ENCODE measurements at places on chromosomes 1 and 21.

GRCh38 chr1:228154670-228155571 is 5.2 kb downstream of the GJC2 start:
- DNase-seq = peak; percentile 30

GRCh38 chr21:42624095-42624790 is 29.2 kb upstream of the PDE9A start:
- no peak for DNase-seq

DNA sequence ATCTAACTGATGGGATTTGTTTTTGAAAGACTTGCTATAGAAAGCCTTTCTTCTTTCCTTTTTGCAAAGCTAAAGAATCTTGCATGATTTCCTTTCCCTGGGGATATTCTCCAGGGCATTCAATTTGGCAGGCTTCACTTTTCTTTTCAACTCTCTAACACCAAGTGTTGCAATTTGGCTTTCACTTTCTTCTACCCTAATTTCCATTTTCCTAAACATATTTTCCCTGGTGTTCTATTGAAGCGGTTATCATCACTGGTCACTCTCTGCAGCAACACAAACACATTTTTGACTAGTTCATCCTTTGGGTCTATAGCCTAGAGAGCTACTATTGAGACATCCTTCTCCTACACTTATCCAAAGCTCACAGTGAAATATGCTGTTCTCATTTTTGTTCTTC is 424.5 kb downstream of the NEGR1 start:
- DNase-seq = no peak

DNA sequence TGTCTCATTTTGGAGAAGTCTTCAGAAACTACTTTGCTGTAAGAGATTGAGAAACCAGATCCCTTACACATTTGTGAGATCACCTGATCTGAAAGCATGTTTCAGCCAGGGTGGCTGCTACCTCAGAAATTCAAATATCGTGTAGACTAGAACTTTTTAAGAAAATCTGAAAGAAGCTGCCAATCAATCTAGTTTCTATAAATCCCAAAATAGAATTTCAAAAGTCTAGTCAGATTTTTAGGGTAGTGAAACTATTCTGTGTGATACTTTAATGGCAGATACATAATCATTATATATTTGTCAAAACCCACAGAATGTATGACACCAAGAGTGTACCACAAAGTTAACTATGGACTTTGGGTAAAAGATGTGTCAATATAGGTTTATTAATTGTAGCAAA is 79.9 kb upstream of the PLPPR5 start:
- no peak for DNase-seq

DNA sequence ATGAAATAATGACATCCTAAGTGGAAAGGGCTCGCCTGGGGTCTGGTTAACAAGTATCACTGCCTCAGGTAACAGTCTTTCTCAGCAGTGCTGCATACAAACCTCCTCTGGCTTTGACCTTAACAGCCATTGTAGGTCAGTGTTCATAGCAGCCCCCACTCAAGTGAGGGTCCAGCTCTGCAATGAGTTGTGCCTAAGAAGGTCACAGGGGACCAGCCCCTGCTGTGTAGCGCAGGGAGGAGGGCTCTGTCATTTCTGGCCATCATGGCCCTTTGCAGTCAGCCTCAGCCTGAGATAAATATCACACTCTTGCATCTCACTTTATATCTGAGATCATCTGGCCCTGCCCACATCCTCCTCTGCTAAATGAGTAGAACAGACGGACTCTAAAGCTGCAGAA is 18.1 kb upstream of the MYSM1 start:
- DNase-seq = no peak

GRCh38 chr1:114154146-114154962 is 685 bp upstream of the SYT6 start:
- DNase-seq = no peak

- no peak for DNase-seq
Measured at GRCh38 chr1:227735539-227736285, 477 bp downstream of the SNAP47 start.

DNA sequence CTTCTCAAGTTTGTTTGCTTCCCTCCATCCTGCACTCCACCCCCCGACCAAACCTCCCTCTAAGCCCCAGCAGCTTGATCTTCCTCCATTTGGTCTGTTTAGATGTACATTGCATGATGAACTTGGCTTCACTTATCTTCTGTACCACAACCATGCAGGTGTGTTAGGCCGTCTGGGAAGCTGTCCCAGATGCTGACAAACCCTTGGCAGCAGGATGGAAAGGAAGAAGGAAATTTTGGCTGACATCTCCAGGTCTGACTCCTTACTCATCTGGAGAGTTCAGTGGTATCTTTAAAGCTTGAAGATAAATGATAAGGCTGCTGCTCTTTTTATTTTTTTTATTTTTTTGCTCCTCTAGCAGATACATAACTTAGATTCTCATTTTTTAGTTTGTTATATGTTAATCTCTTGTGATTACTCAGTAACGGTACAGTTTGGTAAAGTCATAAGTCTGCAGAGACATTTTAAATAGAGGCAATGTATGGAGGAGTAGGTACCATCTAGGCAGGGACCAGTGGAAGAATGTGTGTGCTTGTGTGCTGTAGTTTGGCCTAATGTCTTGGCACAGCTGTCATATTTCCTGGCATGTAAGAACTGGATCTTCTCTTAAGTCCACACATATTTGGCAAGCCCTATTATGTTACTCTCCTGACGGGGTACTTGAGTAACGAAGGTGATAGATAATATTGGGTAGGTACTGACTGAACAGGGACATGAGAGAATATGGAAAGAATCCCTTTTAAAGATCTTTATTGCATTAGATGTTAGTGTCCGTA is 79.7 kb downstream of the CACHD1 start:
- DNase-seq = no peak

GRCh38 chr21:36194024-36194423 is 37.4 kb downstream of the DOP1B start:
- no peak for DNase-seq

DNA sequence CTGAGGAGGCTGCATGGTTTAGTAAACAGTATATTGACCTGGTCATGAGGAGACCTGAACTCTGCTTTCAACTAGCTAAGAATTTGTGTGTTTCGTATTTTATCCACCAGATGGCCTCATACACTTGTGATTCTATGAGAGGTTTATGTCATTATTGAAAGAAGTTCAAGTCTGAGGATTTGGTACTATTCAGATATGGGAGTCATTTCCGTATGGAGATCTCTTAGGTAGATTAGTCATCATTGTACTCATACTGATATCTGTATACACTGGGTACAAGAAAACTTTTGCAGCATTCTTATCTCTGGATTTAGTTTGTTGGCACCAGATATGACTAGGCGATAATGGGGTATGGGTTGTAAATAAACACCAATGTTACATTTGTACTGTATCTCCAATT is 26.6 kb downstream of the ATF6 start:
- DNase-seq = peak; percentile 86

DNA sequence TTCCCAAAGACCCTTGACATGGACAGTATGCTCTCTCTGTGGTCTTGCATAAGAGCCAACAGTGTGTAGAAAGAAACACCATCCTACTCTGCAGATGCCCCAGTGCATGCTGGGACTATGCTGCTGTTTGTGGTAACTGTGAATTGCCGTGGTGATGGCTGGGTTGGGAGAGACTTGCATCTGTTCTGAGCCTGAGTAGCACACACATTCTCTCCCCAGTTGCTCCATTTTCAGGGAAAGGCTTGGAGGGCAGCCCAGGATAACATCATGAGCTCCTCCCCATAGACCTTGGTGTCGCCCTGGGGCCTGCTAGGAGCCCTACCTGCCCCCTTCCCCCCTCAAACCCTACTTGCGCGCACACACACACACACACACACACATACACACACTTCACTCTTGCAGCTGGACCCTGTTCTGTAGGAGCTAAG is 120.9 kb upstream of the IPO9 start:
- no peak for DNase-seq

DNA sequence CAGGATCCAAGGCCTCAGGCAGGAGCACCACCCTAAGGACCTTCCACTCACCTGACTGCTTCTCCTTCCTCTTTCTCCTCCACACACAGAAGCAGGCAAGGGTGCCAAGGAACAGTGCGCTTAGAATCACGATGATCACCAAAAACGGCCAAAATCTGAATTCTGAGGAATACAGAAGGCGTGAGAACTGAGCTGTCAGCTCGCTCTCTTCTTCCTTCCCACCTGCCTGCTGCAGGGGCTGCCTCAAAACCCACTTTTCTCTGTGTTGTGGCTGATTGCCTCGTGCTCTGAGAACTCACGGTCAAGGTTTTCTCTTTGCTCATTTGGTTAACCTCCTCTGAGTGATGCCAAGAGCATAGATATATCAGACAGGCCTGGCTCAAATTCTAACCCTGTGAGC is 23.8 kb downstream of the CD244 start:
- DNase-seq = no peak

GRCh38 chr21:34999397-34999941 is 49.6 kb downstream of the RUNX1 start:
- no peak for DNase-seq

DNA sequence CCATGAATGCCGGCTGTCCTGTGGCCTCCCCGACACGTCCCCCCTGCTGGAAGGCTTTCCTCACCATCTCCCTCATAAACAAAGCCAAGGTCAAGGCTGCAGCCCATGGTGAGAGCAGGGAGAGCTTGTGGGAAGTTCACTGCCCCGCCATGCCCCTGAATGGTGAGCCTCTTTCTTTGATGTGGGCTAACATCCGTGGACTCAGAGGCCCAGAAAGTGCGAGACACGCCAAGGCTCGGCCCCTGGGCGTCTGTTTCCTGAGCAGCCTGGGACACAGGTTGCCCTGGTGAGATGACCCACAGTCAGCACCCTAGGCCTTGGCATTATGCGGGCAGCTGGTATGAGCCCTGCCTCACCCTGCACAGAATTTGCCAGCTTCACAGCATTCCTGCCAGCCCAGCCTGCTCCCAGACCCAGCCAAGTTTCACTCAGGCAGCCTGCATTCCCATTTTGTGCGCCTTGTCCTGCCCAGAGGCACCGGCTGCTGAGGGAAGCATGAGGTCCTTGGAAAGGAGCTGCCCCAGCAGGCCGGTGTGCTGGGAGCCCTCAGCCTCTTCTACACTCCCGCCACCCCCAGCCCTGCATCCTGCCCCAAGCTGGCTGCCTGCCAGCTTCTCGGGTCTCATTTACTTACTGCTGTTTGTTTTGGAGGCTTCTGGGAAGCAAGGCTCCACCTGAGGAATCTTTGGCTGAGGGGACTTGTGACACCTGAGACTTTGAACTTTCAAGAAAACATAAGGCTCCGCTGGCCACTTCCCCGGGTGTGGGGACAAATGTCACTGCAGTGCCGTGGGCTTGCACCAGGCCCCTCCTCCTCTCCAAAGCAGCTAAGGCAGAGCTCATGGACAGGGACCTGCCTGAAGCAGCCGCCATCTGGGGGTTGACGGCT is 31.9 kb downstream of the NEK2 start:
- peak; percentile 48 for DNase-seq

- DNase-seq = no peak
Measured at GRCh38 chr1:9248341-9249262, 14.0 kb downstream of the H6PD start.

GRCh38 chr1:203631946-203632345 is 5.3 kb downstream of the ATP2B4 start:
- DNase-seq = no peak

DNA sequence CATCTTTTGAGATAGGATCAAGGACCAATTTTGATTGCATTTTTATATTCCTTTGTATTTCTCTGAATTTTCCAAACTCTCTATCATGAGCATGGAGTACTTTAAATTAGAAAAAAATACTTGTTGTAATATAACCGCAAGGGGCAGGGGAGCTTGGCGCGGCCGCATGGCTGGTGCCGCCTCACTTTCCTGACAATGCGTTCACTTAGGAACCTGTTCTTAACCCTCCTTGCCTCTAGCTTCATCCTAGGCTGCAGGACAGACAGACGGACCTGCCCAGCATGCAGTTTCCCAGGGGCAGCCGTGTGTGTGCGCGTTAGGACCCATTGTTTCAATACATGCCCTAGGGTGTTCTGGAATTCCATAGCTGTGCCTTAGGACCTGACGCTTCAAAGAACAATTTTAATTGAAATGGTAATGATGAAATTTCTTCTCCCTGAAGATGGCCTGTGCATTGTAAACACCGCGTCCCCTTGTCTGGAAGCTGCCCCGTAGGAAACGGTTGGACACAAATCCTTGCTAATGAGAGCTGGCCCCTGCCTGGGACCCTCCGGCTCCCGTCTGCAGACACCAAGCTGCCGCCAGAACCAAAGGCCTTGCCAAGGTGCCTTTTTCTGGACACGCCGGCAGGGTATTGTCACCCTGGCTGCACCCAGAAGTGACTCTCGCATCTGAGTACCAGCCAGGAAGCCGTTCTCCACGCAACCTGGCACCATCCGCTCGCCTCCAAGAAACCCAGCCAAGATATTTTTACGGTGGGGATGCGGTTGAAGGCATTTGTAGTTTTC is 466.4 kb downstream of the NPHP4 start:
- no peak for DNase-seq

DNA sequence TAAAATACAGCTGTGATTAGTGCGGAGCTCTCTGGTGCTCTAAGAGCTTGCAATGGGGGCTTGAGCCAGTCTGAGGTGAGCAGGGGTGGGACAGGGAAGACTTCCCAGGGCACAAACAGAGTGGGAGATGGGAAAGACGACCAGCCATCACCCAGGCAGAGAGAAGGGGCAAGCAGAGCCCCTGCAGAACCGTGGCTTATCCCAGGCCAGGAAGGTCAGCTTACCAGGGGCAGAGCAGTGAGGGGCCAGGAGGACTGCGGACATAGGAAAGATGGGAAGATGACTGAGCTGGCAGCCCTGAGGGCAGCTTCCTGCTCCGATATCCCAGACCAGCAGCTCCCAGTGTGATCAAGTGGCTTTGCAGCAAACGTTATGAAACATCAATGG is 55.4 kb upstream of the IFFO2 start:
- no peak for DNase-seq

- no peak for DNase-seq
Measured at GRCh38 chr1:25581764-25582163, 34.8 kb upstream of the MAN1C1 start.

- no peak for DNase-seq
Measured at GRCh38 chr1:173562813-173563212, 40.1 kb downstream of the SLC9C2 start.

All from foreskin keratinocyte (primary cell).